ENCODE measurements at places on chromosomes 1 and 21.

DNA sequence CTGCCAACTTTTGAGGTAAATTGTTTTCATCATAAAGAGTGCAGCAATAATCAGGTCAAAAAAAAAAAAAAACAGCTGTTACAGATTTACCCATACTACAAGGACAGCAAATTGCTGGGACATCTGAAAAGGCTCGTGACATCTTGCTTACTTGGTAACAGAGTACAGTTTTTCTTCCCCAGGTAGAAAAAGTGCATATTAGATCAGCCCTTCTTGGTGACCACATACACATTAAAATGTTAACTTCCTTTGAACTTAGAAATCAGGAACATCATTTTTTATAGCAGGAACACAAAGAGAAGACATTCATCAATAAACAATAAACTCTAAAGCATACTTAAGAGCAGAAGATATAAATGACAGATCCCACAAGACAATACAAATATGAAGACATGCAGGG, 16.1 kb downstream of the TP53BP2 start:
- DNase-seq = no peak

- no peak for DNase-seq
Measured at GRCh38 chr1:3366126-3367051, 88.1 kb upstream of the ARHGEF16 start.

GRCh38 chr1:162666006-162666645, 33.9 kb downstream of the DDR2 start:
- DNase-seq = no peak

DNA sequence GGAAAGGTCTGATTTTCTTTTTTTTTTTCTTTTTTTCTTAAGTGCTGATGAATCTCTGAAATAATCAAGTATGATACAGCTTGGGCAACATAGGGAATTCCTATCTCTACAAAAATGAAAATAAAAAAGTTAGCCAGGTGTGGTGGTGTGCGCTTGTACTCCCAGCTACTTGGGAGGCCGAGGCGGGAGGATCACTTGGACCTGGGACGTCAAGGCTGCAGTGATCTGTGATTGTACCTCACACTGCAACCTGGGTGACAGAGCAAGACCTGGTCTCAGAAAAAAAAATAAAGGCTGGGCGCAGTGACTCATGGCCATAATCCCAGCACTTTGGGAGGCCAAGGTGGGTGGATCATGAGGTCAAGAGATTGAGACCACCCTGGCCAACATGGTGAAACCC, 6.0 kb downstream of the TRAPPC10 start:
- no peak for DNase-seq

GRCh38 chr21:38223893-38224540, 32.8 kb upstream of the KCNJ15 start:
- DNase-seq = no peak

DNA sequence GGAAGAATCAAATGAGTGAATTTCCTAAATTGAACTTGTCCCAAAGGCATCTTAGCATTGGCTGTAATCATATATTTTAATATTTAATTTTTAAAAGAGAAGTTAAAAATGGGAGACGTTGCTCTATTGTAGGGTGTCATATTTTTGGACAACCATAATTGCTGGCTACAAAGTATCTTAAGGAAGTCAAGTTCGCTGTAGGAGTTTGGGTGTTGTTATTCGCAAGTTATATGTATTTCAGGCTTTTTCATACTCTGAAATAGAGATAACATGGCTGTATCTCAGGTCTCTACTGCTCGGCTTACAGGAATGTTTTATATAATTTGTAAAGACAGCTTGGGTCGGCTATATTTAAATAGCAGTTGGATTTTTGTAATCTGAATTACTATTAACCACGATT, 852 bp downstream of the TMEM50A start:
- no peak for DNase-seq

- DNase-seq = no peak
Measured at GRCh38 chr1:1452882-1453281, 3.4 kb downstream of the ATAD3C start.

GRCh38 chr1:42211224-42211623, 46.7 kb upstream of the GUCA2A start:
- no peak for DNase-seq

GRCh38 chr1:89637496-89637895, 4.6 kb downstream of the LRRC8C start:
- no peak for DNase-seq

DNA sequence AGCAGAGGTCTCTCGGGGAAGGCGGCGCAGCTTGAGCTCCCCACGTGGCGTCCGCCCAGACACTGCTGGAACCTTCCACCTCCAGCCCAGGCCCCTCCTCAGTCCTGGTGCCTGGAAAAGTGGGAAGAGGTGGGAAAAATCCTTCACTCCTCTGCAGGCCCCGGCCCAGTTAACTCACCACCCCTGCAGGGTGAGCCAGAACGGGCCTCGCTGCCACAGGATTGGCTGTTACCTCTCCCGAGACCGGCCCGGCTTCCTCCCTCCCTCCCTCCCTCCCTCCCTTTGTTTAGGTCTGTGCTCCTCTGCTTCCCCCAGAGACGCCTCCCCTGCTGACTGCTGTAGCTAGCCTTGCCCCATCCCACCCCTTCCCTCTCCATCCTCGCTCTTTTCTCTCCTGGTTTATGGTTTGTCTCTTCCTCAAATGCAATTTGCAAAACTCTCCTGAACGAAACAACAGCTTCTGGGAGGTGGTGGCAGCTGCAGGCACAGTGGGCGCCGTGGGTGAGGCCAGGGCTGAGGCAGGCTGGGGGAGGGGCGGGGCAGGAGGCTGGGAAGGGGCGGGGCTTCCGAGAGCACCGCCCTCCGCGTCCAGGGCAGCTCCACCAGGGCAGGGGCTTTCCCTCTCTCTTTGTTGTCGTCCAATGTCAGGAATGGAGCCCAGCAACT, 6.5 kb downstream of the CAPN9 start:
- DNase-seq = no peak

GRCh38 chr1:155307247-155307740, 1.4 kb upstream of the FDPS start:
- no peak for DNase-seq

DNA sequence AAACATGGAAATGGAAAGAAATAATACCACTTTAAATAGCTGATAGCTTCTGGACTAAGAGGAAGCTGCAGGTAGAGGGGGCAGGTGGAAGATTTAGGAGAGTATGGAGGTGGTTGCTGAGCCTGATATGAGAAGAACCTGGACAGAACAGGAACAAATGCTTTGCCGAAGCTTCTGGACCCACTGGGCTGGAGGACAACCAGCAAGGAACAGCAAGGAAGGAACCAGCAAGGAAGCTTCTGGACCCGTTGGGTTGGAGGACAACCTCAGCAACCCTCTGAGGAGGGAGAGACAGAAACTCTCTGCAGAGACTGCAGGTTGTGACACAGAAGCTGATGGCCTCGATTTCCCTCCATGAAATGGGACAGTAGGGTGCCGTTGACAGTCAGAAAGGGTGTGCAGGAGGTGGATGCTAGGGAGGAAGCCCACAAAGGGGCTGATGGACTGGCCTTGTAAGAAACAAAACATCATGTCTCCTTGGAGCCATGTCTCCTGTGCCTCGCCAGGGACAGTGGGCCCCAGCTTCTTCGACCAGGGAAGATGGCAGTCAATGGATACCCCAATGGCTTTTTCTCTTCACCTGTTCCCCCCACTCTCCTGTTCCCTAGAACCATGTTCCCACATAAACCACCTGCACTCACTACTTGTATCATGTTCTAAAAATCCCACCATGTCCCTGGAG, 8.3 kb upstream of the WNT3A start:
- DNase-seq = no peak

DNA sequence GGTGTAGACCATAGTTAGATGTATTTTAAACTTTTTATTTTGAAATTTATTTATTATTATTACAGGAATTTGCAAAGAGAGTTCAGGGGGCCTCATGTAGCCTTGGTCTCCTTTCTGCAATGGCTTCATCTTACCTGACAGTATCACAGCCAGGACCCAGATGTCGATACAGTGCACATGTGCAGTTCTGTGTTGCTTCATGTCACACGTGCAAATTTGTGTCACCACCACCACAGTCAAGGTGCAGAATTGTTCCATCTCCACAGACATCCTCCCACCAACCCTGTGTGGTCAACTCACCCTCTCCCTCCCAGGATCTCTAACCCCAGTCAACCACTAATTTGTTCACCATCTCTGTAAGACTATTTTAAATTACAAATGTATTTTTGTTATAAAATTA, 184.5 kb downstream of the CAMTA1 start:
- no peak for DNase-seq

GRCh38 chr1:178953538-178954324, 72.0 kb upstream of the FAM20B start:
- no peak for DNase-seq

DNA sequence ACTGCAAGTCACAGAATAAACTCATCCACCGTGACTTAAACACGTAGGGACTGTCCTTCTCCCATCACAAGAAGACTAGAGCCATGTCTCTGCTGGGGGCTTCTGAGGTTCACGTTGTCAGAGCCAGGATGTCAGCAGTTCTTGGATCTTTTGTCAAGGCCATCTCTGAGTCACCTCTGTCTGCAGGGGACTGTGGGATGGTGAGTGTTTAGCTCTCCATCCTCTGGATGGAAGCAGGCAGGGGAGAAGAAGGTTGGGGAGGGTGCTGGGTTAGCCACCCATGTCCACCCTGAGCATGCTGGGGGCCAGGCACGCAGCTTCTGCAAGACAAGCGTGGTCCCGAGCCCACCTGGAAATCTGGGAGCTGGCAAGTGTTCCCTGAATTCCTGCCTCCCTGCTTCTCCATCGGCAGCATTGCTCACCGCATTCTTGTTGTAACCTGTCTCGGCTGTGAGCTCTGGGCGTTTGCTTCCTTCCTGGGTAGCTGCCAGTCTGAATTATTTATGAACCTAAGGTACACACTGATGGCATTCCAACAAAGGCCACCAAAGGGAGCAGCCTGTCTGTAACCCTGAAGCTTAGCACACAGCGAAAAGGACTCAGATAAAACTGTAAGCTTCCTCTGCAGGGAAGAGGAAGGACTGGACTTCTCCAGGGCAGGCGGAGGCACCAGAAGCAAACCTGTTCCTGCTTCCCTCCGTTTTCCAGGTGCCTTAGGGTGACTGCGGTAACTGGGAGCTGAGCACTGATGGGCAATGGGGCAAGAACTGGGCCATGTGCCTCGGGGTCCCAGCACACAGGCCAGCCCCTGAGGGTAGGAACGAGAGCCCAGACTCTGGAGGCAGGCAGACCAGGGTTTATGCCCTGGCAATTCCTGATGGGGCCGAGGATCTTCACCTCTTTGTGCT, 88.6 kb downstream of the RIPK4 start:
- DNase-seq = no peak

DNA sequence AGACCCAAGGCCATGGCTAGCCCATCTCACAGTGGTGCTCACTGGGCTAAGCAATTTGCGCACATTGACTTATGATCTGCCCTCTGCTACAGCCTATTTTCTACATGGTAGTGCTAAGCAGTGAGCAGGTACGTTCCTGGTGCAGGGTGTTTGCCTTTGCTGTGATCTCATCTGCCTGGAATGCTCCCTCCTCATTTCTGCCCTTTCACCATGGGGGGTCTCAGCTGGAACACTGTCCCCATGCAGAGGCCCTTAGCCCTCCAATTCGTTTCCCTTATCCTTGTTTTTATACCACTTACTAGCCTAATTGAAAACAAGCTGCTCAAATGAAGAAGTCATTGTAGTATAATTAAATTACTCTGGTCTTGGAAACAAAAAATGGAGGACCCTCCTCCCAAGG, 2.0 kb upstream of the B3GALT5 start:
- DNase-seq = no peak

- DNase-seq = no peak
Measured at GRCh38 chr1:1020000-1020404, at the start of gene AGRN. TSS of gene AGRN (plus strand) at chr1:1020120. CDS start at chr1:1020173, 53 bp downstream.

- DNase-seq = no peak
Measured at GRCh38 chr1:208551633-208552320, 307.6 kb upstream of the PLXNA2 start.

GRCh38 chr1:107870696-107871095, 94.3 kb downstream of the VAV3 start:
- DNase-seq = no peak

DNA sequence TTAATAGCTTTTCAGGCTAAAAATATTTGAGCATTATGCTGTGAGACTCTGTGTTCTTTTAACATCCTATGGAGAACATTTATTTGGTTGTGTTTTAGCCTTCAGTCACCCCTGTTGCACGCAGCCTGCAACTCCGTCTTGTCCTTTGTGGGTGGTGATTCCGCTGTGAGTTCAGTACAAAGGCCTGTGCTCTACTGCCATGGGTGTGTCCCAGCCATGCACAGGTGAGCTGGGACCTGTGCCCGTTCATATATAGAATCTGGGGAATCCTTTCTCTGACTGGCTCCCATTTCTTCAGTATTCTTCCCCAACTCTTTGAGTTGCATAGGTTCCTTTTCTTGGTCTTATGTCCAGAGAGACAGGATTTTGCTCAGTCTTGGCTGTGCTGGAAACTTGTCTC, 61.4 kb downstream of the ACTL8 start:
- no peak for DNase-seq

DNA sequence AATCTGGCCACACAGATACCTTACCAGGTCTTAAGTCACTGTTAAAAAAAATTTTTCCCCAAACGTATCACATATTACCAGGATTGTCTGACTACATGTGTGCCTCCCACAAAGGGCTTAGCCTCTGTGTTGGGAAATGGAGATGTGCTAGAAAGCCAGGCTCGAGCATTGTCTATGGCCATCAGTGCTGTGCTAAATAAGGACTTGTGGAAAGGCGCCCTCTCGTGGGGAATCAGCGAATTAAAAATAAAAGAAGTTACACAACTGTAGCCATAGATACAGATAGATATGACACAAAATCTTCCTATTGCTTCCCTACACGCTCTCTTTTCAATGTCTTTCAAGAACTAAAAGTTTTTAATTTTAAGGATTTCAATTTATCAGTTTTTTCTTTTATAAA, 47.5 kb upstream of the CRNN start:
- no peak for DNase-seq

GRCh38 chr1:180268556-180269075, 38.6 kb downstream of the LHX4 start:
- no peak for DNase-seq

DNA sequence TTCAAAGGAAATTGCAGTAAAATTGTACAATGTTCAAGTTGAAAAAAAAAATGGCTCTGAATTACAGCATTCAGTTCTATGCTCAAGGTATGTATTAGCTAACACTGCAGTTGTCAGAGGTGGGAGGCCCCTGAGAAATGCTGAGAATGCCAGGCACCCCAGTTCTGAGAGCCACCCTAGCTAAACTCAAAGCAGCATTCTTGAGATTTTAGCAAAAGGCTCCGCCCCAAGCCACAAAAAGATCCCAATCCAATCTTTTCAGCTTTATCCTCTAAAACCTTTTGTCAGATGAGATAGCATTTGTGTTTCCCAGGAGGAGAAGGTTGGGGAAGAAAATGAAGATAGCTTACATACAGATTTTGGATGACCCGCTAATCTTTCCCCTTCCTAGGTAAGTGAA, 68.8 kb downstream of the SMYD2 start:
- DNase-seq = no peak

GRCh38 chr1:29398431-29398830, 162.1 kb downstream of the PTPRU start:
- DNase-seq = no peak

GRCh38 chr1:236540813-236541465, 17.2 kb downstream of the LGALS8 start:
- no peak for DNase-seq

Data from anterior cingulate cortex (tissue), 58 donors.